ENCODE measurements at places on chromosomes 1 and 21. TPM values are rescaled to one million over a fixed set of nuclear protein-coding genes. Genes with fewer than 3 reads are reported as not detected.

PLEKHM2 gene
- 184 TPM for total RNA-seq

YOD1 gene
- total RNA-seq, result 15.2 TPM

UMODL1 gene
- 0.72 TPM for total RNA-seq

GRCh38 chr1:240189386-240189989 is 97.8 kb downstream of the FMN2 start:
- no peak for DNase-seq

- no peak for DNase-seq
These were observed 11.4 kb upstream of the KLHL12 start for GRCh38 chr1:202938287-202938925.

DNA sequence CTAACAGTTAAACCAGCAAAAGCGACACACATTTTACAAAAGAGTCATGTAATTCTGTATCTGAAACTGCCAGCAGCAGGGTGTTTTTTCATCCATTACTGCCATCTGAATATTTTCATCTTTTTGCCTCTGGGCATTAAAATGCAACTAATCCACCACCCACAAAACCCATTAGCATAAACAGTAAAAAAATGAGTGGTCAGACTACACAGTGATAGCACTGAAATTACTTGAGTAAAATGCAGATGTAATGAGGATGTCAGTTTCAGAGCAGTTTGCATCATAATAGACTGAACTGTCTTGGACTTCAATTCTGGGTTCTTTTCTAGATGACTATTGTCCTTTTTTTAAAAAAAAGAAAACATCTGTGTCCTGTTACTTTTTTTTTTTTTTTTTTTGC is 132.3 kb downstream of the GABPA start:
- DNase-seq, result no peak

DNA sequence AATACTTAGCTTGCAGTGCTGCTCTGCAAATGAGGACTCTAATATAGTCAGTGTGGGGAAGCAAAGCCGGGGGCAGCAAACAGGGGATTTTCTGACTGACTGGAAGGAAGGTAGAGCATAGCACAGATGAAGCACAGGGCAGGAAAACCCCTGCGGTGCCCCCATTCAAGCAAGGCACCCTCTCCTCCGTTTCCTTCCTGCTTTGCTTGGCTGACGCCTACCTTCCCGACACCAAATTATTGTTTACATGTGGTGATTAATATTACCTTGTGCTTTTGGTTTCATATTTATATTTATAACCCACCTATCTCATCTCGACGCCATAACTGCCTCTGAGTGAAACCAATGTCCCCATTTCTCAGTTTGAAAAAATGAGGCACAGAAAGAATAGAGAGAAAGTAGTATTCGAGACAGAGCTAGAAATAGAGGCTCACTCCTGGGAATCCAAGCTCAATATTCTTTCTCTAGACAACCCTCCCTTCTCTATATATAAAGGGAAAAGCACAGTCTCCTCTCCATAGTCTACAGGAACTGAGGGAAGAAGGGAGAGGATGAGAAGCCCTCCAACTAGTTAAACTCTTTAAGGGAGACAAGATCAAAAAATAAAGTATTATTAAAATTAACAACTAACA is 41.3 kb downstream of the PIK3C2B start:
- no peak for DNase-seq

- DNase-seq, result no peak
These were observed 20.4 kb downstream of the KCNN3 start for GRCh38 chr1:154849645-154850131.

- DNase-seq, result no peak
These were observed 113.9 kb downstream of the ATP5PO start for GRCh38 chr21:33801424-33802405.

HIVEP3 gene
- 32.1 TPM for total RNA-seq

MTF2 gene
- 34.4 TPM for total RNA-seq

APOBEC4 gene
- not detected for total RNA-seq

DNA sequence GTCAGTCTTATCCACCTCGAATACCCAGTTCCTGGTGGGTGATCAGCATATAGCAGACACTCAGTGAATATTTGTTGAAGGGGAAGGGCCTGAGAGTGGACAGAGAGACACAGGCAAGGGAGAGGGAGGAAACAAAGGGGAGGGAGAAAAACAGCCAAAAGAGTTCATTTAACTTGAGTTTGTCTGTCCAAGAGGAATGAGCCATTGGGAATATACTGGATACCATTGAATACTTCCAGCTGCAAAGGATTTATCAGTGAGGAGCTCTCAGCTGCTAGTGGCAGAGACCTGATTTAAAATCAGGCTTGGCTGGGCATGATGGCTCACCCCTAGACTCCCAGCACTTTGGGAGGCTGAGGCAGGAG is 11.5 kb upstream of the BGLAP start:
- DNase-seq, result no peak

GRCh38 chr1:220828950-220829586 is 42.4 kb downstream of the MTARC1 start:
- DNase-seq, result no peak

GRCh38 chr1:26994020-26994786 is 711 bp downstream of the TRNP1 start:
- DNase-seq, result no peak

GRCh38 chr1:162389021-162389818 is 7.7 kb downstream of the C1orf226 start:
- DNase-seq, result no peak

CBR3 gene
- total RNA-seq, result 5.2 TPM

GRCh38 chr21:24420689-24421088 is 1186.6 kb downstream of the MRPL39 start:
- no peak for DNase-seq

DNA sequence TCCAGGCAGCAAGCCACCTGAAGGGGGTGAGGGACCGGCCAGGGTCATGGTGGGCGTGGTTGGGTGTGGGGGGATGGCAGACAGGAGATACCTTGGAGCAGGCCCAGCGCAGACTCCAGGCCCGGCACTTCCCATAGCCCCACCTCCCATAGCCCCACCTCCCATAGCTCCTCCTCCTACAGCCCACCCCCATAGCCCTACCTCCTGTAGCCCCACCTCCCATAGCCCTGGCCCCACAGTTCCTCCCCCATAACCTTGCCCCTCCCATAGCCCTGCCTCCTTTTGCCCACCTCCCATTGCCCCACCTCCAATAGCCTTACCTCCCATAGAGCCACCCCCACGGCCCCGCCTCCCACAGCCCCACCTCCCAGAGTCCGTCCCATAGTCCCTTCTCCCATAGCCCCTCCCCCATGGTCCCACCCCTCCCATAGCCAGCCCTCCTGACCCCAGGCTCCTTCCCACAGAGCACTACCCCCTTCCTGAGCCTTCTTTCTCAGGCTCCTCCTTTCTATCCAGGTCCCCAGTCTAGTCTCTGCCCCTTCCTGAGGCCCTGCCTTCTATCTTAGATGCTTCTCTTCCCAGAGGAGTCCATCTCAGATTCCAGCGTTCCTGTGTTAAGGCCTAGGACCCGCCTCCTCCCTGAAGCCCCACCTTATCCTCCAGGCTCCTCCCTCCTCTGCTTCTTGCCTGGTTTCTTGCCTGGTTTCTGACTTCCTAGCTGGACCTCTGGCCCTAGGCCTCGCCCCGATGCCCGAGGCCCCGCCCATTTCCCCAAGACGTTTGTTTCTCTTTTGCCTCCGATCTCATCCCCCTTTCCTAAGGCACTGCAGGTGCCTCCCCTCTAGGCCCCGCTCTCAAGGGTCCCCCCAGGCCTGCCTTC is 46.8 kb downstream of the PTPRU start:
- DNase-seq, result no peak

GRCh38 chr1:39184354-39184818 is 20.1 kb upstream of the MACF1 start:
- DNase-seq, result no peak

SYF2 gene
- 25.7 TPM for total RNA-seq

GRCh38 chr1:156499842-156500542 is 583 bp downstream of the MEF2D start:
- no peak for DNase-seq

FAM78B gene
- 16.5 TPM for total RNA-seq

DNA sequence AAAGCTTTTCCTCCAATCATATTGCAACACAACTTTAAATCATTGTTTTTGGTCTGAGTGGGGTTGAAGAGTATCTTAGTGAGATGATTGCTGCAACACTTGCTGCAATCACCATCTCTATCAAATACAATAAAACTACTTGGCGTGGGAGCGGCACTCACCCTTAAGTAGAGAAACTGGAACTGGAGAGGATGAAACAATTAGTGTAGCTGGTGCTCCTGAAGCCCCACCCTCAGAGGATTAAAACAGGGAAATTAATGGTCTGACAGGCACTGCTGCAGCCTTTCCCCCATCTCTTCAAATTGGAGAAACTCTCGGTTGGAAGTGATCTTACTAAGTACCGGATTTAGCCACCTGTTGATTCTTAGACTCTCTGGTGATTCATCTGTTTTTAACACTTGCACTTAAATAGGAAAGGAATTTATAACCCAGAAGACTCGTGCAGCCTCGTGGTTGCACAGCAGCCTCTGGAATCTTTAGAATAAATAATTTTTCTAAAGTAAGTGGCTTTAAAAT is 80.5 kb upstream of the KIF26B start:
- no peak for DNase-seq

DNA sequence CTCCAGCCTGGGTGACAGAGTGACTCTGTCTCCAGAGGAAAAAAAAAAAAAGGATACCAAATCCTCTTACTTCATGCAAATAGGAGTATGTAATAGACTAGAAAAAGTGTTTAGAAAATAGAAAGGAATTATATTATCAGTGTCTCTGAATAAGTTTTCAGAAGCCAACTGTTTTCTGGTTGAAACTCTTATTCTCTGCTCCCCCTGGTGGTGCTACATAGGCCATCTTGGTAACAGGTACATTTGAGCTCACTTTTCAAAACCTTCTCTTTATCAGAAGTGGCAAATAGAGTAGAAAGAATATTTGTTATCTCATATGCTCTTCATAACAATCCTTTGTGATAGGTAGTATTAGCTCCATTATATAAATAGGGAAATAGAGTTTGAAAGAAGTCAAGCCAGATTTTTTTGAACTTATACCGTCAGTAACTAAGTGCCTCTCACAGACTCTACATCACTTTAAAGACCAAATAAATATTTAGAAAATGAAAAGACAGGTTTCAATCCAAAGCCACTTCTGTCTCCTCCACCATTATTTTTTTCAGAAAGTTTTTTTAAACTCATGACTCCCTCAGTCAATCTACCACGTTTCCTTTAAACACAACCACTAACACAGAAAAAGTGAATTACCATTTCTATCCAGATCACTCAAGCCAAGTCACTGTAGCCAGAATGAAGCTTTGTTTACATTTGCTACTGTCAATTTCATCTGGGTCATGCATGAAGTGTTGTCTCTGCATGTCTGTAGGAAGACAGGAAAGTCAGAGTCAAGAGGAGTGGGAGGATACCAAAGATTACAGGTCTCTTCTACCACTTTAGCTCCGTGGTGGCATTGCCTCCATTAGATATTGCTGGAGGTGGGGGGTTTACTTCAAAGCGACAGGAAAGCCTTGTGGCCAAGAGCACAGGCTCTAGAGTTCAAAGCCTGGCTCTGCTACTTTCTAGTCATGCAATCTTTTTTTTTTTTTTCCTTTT is 45.6 kb downstream of the IL23R start:
- no peak for DNase-seq

GRCh38 chr21:36769051-36769839 is 70.3 kb downstream of the SIM2 start:
- DNase-seq, result no peak

DCDC2B gene
- total RNA-seq, result not detected

GRCh38 chr21:29209696-29210095 is 79.3 kb downstream of the MAP3K7CL start:
- DNase-seq, result no peak

DNA sequence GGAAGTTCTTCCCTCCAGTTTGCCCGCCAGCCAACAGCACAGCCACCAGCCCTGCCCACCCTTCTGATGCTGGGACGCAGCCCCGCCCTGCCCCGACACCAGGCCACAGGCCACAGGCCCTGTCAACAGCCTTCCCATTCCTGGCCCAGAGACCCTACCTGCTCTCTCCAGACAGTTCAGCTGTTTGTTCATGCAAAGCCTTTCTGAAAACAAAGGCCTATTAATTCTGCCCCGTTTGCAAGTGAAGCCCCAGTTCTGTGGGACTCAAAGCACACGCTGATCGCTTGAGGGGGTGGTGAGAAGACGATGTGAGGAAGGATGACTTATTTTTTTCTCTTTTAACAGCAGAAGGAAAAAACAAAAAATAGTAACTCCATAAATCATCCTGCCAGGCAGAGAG is 55.4 kb upstream of the KIF26B start:
- no peak for DNase-seq

DNA sequence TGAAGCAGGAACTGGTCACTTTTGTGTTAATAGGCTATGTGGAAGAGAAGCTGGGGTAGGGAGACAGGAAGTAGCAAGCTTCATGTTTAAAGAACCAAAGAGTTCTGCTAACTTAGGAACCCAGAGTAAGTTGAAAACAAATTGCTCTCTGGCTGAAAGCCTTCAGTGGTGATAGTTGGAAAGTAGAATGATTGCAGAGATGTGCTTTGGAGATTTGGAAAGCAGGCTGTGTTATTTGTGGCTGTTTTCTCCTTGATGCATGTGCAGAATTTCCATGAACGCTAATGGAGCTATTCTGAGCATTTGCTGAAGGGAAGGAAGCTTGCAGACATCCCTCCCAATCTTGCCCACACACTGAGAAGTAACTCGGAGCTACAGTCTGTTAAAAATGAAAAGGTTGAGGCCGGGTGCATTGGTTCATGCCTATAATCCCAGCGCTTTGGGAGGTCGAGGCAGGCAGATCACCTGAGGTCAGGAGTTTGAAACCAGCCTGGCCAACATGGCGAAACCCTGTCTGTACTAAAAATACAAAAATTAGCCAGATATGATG is 45.7 kb downstream of the TCEANC2 start:
- DNase-seq, result no peak

DNA sequence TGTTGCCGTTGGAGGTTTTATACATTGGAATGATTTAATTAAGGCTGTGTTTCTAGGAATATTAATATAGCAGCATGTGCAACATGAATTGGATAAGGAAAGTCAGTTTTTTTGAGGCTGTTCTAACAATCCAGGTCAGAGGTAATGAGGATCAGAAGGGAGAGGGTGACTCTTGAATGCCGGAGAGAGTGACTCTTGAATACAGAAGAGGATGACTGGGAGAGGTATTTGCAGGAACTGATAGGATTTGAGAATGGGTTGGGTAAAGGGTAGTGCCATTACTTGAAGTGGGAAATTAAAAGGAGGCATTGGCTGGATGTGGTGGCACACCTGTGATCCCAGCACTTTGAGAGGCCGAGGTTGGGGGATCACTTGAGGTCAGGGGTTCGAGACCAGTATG is 55.6 kb upstream of the MACF1 start:
- no peak for DNase-seq

CLIC6 gene
- 0.11 TPM for total RNA-seq

DNA sequence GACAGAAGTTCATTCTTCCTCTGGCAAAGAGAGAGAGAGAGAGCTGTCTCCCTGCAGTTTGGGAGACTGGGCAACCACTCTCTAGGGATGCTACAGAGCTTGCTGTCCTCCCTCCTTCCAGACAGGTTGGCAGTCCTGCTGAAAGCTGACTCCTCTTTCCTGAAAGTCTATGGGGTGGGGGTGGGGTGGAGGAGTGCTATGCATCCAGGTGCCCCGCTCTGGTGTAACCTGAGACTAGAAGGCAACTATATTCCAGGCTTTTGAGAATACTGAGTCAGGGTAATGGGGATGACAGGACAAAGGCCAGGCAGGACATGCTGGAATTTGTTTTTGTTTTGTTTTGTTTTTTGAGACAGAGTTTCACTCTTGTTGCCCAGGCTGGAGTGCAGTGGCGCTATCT is 55.4 kb downstream of the OPTC start:
- DNase-seq, result no peak

LRRN2 gene
- total RNA-seq, result 27.0 TPM

- peak; percentile 12 for DNase-seq
These were observed 48.7 kb upstream of the LBR start for GRCh38 chr1:225476538-225476988.

ADCY10 gene
- 1.6 TPM for total RNA-seq

- peak; percentile 2 for DNase-seq
These were observed 62.2 kb upstream of the RUNX3 start for GRCh38 chr1:24992124-24992760.

SPRR5 gene
- total RNA-seq, result not detected
